ENCODE measurements at places on chromosomes 12 and 14.

DNA sequence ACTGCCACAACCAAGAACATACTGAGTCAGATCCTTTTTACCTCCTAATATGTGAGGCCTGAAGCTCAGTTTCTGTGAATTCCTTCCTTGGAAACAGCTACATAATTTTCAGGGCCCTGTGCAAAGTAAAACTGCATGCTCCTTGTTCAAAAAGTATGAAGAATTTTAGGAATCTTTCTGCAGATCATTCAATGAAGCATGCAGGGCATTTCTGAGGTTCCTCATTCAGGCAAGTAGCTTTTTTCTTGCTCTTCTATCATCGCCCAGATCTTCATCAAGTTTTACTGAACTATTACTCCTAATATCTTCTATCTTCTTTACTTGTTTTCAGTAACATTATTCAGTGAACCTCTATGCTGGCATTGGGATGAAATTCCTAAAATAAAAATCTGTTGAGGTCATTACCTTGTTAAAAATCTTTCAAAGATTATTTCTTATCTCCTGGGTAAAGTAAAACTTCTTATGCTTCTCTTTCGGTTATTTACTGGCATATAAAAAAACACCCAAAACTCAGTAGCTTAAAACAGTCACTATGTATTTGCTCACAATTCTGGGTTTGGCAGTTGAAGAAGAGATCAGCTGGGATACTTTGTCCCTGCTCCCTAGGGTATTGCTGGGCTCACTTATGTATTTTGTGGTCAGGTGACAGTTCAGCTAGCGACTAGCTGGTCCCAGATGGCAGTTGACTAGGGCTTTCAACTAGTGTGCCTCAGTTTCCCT is 42.6 kb upstream of the KRR1 start:
- no peak for DNase-seq

GRCh38 chr14:64715628-64716412 is 11.6 kb downstream of the PLEKHG3 start:
- DNase-seq: no peak

DNA sequence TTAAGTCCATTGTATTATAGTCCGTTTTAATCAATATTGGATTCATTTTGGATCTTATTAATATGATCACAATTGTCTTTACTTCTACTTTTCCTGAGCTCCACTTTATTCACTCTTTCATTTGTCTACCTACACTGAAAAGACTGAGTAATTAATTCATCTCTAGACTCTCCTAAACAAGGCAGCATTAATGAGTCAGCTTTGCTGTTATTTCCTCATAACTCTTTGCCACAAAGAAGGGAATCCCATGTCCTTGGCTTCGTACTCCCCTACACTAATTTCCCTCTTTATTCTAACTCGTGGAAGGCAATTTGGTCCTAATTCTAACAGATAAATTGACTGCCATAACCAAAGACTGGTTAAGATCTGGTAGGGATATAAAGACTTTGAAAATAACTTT is 91.9 kb downstream of the ARMH4 start:
- no peak for DNase-seq

DNA sequence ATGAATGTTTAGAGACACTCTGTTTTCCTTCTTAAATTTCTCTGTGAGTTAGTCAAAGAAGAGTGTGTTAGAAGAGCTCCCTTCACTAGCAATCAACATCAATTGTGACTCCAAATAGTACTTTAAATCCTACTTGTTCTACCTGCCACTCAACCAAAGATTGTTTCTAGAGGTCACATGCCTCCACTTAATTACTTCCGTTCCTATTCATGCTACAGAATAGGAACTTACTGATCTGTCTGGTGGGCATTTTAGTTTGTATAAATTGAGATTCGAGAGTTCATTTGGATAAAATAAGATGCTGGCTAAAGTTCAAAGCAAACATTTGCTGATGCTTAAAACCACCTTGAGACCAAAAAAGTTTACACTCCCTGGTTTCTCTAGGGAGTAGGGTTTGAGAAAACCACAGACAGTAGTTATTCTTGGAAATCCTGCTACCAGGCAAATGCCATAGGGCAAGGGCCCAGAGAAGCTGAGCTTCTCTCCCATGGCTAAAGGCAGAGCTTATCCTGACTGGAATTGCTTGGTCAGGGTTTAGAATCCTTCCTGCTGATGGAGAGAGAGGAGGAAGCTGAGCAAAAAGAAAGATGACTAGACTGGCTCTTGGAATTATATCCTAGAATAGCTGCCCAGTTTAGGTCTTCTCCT is 389.6 kb upstream of the ATP2B1 start:
- DNase-seq: no peak

DNA sequence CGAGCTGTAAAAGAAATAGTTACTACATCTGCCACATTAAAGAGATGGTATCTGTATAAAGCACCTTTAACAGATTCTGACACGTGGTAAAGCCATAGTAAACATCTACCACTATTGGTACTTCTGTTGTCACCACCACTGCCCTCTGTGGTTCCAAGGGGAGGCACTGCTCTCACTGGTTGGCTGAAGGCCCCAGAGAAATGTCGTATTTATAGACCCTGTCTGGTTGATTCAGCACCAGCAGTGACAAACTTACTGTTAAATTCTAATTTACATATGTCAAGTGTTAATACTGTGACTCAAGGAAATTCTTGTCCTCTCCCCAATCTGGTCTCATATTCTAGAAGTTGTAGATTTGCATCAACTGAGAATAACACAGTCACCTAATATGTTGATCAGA is 281.1 kb downstream of the ERC1 start:
- no peak for DNase-seq

DNA sequence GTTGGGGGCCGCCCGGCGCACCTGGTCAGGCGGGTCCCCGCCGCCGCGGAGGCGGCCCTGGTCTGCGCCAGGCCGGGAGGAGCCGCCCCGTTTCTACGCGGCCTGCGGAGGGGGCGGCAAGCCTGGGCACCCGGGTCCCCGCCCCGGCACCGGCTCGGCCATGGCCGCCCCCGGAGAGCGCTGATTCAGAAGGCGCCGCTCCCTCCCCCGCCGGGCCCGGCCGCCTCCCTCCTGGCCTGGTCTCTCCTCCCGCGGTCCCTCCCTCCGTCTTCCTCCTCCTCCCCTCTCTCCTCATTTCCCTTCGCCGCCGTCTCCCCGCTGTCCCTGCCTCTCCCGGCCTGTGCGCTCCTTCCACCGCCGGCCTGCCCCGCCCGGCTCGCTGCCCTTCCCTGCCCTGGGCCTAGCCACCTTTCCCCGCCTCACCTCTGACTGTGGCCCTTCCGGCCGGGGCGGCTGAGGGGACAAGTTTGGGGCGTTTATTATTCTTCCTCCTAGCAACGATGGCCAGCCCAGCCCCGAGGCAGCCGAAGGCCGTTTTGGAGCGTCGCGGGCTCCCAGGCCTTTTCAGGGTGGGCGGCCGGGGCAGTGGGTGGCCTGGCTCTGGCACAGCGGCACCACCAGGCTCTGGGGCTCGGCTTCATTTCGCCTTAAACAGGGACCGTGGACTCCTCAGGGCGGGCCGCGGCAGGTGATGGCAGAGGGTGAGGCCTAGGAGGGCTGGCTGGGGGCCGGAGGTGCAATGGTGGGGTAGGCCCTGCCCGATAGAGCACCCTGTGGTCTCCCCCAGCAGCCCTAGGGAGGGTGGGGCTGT is 768 bp downstream of the CEP170B start:
- no peak for DNase-seq

GRCh38 chr12:51082561-51083125 is 753 bp downstream of the CSRNP2 start:
- DNase-seq: no peak

DNA sequence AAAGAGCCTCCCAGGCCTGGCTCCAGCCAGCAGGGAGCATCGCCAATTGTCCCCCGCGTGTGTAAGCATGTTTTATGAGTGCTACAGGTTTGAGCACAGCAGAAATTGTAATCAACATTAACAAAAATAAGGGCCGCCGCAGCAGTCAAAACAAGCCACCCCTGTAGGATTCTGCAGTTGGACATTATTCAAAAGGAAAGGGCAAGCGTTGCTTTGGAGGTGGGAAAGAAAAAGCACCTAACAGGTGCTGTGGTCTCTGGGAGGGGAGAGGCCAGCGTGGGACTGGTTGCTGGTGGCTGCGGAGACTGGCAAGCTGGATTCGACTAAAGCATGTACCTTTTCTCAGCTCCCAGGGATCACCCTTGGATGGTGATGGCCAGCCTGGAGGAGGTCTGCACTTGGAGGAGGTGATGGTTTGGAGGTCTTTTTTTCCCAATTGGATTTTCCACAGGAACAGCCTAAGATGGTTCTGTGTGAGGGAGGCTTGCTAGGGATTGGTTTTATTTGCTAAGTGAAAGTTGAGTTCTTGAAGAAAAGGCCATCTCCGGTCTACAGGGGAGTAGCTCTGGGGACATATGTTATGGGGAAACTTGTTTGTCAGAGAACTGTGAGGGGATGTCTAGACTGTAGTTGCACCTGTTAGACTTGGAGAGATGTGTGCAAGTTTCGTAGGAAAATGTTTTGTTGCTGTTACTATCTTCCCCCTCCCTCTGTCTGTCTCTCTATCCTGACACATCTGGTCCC is 2.0 kb downstream of the DYRK2 start:
- DNase-seq: no peak

GRCh38 chr14:44403193-44403592 is 103.9 kb downstream of the FSCB start:
- DNase-seq: no peak

DNA sequence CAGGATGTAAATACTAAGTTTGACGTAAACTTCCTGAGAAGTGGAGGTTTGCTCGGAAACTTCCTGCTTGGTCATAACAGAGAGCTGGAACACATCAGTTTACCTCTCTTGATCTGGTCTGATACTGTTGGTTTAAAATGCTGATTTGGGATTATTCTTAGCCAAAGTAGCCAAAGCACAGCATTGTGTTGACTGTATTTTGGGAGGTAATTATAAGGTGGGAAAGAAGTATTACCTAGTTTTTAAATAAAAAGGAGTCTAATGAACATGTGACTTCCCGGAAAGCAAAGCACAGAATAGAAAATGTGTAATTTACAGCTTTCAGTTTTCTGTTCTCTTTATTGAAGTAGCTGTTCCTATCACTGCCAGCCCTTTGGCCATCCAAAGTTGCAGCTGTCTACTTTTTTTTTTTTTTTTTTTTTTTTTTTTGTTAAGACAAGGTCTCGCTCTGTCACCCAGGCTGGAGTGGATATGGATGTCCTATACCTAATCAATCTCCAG is 52.2 kb upstream of the SRP54 start:
- no peak for DNase-seq

DNA sequence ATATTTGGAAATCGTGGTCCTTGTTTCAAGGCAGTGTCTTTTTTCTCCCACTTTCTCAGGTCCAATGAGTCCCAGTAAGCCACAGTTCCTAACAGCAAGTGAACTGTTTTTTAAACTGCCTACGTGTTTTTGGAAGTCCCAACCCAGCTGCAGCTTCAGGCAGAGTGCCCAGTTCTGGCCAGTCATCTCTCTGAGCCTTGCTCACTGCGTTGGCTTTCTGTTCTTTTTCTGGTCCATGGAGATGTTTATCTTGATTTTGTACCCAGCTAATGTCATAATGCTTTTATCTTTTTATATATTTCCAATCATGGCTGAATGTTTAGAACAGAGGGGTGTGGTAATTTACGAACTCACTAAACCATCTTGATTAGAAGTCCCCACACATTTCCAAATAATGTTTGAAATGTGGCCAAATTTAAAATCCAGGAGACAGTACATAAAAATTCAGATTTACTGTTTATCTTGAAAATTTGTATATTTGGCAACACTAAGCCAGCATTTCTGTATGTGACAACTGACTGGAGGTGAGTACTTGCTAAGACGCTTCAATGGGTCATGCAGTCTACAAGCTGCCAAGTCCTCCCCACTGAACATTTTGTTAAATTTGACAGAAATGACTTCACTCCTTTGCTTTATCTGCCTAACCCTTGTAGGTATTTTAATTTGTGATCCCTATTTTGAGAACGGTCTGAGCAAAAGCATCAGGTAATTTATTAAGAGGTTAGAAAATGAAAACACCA is 46.1 kb upstream of the OTOGL start:
- DNase-seq: no peak

- DNase-seq: no peak
Observed at GRCh38 chr12:113359939-113360748, 1.8 kb downstream of the PLBD2 start.

GRCh38 chr14:23434488-23435222 is 805 bp downstream of the MYH7 start:
- no peak for DNase-seq

- DNase-seq: no peak
Observed at GRCh38 chr14:104314251-104314941, 176.0 kb downstream of the KIF26A start.

- DNase-seq: no peak
Observed at GRCh38 chr12:57632958-57633840, at the start of gene B4GALNT1. B4GALNT1 (minus strand) TSS chr12:57633201; CDS start chr12:57632132, 1,069 bp downstream.
